Amygdala (tissue), 56 donors: ENCODE measurements at places on chromosomes 2 and 18.

GRCh38 chr2:73176205-73176880, 26.0 kb upstream of the NOTO start:
- DNase-seq: no peak

GRCh38 chr2:216130346-216130971, 21.3 kb downstream of the XRCC5 start:
- no peak for DNase-seq

DNA sequence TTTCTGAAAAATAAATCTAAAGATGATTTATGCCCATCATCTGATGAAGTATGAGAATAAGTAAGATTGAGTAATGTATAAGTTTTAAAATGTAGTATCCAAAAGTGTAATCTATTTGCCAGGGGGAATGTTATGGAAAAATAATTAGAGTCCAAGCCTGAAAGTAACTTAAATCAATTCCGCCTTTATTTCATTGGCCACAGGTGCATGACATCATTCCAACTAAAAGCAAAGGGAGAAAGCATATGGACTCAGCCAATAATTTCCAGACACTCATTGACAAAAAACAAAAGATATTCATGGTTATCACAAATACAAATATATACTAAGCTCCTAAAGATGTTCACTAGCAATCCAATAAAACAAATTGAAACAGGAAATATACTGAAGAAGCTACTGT, 752.6 kb upstream of the TMEFF2 start:
- DNase-seq: no peak

DNA sequence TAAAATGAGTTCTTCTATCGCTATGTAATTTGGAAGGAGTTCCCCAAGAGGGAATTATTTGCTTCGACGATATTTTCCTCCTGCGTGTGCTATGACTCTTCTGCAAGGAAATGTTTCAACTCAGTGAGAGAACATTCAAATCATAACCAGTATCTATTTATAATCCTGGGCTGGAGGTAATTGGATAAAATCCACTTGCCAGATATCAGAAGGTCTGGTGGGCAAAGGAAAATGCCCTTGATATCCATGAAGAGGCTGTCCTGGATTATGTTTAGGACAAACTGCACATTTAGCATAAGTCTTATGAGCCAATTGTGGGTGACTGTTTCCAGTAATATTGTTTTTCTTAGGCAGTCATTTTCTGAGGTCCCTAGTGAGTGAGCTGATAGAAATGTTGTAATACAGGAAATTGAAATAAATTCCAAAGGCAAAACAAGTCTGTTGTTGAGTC, 17.7 kb downstream of the RPIA start:
- DNase-seq: no peak

DNA sequence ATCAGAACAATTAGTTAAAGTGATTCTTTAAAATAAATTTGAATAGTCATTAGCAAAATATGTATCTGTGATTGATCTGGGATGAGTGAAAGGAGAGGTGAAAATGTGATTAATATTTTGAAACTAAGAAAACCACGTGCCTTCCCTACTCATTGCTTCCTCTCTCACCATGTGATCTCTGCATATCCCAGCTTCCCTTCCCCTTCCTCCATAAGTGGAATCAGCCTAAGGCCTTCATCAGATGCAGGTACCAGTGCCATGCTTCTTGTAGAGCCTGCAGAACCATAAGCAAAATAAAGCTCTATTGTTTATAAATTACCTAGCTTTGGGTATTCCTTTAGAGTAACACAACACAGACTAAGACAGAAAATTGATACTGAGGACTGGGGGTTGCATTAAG, 11.2 kb upstream of the STAT1 start:
- no peak for DNase-seq

GRCh38 chr2:28590496-28591301, 94.8 kb downstream of the PLB1 start:
- DNase-seq: no peak

DNA sequence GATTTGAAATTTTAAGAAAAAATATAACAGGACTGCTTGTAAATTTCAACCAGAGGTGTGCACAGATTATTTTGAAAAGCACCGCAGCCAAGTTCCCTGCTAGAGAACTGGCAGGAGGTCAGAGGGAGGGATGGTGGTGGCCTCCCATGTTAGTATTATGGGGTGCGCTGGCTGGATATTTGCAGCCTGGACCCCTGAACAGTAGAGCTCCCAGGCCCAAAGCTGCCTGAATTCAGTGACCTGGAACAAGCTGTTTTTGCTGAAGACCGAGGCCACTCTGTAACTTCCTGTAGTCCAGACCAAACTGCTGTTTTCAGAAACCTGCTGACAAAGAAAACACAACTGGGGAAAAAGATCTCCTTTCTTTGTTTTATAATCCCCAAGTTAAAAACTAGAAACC, 314.3 kb downstream of the TNS1 start:
- DNase-seq: no peak

DNA sequence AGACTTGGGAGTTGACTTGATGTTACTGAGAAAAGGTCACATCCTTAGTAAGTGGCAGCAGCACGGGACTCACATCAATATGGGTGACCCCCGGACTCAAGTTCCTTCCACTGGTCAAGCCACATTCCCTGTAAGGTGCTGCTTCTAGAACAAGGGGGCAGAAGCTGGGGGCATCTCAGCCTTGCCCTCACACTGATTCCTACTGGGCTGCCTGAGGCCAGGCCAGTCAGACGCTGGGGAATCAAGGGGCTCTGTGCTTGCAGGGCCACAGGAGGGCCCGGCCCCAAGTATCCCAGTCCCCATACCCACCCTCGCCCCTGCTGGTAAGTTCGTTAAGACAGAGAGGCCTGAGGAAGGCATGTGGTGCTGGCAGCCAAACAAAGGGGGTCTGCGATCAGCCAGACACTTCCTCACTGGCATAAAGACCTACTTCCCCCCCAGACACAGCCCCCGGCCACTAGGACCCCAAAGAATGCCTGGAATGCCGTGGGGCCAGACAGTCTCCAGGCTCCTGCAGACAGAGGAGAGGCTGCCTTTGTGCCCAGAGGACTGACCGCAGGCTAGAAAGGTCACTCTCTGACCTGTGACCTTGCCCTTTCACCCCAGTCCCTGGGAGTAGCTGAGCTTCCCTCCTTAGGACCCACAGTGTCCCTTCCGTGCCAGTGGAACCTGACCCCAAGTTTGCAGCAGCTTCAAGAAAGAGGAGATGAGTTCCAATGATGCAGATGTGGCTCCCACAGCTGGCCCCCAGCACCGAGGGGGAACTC, 83.6 kb downstream of the HS1BP3 start:
- no peak for DNase-seq

DNA sequence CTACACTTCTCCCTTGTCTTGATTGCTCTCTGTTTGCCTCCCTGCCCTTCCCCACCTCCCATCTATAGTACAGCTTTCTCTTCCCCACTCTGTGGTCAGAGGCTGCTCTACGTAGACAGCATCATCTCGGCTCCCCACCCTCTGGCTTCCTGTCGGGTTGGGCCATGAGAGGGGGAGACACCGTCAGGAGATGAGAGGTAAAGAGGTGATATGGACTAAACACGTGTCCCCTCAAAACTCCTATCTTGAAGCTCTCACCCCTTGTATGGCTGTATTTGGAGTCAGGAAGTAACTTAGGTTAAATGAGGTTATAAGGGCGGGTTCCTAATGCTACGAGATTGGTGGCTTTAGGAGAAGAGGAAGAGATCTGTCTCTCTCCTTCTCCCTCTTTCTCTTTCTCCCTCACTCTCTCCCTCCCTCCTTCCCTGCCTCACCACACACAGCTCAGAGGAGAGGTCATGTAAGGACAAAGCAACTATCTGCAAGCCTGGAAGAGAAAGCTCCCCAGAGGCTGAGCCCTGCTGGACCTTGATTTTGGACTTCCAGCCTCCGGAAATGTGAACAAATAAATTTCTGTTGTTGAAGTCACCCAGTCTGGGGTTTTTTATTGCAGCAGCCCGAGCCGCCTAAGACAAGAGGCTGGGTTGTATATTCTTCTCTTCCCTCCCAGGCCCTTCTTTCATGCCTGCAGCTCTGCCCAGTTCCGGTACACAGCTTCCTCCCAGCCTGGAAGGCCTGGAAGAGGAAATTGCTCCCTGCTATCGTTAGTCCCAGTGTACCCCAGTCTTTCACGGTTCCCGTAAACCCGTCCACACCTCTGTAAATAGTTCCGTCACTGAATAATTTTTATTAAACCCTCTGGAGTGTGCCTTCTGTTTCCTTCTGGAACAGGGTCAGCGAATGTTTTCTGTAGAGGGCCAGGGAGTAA, 138.0 kb downstream of the AKAIN1 start:
- DNase-seq: no peak

- DNase-seq: no peak
Measured at GRCh38 chr2:217438136-217438535, 564.7 kb downstream of the TNS1 start.

DNA sequence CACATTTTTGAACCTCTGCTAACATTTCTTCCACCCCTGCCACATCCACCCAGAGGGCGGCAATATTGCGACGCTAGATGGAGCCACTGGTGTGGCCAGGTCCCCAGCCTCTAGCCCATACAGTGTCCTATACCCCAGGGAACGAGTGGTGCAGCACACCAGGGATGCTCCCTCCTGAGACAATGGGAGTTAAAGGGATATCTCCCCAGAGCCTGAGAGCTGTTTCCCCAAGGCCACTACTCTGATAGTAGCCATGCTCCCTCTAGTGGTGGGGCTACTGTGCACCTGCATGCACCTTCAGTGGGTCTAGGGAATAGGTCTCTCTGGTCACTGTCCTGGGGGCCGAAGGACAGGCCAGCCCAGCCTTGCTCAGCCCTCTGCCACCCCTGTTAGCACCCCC, 336.4 kb upstream of the FSHR start:
- DNase-seq: no peak

DNA sequence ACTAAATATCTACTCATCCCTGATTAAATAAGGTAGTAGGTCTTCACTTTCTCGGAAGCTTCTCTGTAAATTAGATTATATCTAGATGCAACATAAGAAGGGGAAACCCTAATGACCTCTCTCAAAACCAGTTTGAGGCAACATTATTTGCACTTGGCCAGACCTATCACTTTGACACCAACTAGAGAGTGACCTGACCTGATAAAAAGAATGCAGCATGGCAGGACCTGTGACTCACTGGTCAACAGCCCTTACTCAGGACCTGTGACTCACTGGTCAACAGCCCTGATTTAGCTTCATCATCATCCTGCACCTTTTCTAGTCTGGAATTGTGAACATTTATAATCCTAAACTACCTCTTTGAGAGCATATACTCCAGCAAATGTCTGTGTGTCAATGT, 1957.7 kb upstream of the CELF4 start:
- DNase-seq: no peak

DNA sequence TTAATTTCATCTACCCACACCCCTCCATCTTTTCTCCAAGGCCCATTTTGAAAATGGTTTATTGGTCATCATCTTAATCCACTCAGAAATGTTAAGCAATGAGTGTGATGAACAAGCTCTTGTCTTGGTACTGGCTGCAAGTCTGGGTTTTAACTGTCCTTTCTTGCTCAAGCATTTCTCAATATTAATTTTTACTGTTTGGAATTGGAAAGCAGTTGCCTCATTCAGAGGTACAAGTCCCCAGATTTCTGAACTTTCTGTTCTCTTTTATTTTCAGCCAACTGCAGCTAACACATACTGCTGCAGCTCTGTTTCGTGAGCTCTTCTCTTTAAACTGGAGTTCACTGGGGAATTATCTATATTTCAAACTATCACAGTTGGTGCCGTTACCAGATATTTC, 99.4 kb upstream of the TEX51 start:
- no peak for DNase-seq

DNA sequence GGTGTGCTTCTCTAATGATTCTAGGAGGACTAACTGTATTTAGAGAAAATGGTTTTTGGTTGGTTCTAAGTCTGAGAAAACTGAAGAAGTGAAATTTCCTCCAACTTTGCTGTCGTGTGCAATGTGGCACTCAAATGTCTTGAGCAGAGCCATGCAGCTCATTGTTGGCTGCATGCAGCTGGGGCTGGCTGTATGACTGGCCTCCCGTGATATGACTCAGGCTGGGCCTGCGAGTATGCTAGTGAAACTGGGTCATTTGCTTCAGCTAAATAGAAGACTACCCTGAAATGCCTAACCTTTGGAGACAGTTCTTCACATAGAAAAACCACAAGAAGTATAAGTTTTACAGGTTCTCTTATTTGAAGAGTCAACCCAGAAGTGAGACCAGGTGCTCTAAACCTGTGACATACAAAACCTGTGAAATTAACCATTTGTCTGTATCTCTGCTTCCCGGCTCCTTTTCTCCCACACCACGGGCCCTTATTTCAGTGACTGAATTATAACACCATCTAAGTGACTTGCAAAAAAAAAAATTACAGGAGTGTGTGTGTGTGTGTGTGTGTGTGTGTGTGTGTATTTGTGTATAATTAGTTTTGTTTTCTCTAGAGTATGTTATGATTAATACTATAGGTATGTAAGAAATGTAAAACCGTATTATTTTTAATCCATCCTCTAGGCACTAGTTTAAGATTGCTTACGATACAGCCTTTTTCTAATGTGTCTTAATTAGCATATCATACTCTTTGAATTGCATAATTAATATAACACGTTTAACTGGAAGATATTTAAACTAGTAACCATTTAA, 15.9 kb downstream of the POLI start:
- no peak for DNase-seq

DNA sequence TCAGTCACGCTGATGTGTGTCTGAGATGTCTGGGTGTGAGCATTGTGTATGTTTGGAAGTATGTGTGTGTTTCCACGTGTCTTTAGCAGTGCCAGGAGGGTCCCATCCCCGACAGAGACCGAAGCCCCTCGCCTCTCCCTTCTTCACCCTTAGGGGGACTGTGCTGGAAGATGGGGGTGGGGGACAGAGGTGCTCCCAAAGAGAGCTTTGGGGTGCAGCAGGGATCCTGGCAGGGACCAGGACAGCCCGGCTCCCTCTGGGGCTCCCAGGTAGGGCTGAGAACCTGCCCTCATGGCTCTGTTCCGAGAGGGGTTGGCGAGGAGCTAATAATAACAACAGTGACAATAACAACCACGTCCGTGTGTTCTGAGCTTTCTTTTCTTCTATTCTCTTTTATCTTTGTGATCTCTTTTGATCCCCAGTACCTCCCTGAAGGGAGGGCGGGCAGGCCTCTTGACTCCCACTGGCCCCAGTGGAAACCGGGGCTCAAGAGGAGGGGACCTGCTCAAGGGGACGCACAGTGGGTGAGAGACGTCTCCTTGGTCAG, 57.6 kb downstream of the SMAD7 start:
- DNase-seq: no peak

- DNase-seq: no peak
Measured at GRCh38 chr2:9255416-9255815, 48.8 kb downstream of the ASAP2 start.

GRCh38 chr18:3401669-3402620, 48.0 kb upstream of the TGIF1 start:
- DNase-seq: no peak

- DNase-seq: no peak
Measured at GRCh38 chr18:13572721-13573120, 153.6 kb downstream of the FAM210A start.

DNA sequence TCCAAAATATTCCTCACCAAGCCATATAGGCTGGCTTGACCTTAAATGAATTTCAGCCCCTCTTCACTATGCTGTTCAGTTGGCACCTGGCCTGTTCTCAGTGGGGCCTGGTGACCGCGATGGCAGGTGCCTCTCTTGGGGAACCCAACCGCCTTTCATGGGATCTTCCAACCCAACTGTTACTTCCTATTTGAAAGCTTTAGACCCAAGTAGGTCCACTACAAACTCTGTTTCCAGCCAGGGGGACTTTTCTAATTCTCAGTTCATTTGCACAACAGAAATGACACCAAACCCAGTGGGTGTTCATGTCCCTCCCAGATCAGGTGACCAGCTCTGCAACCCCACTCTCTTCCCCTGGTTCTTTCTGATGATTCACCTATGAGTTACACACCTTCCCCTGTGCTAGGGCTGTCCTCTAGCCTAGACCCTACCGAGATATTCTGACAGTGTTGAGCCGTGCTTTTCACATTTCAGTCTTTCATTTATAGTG, 35.6 kb upstream of the NDUFV2 start:
- DNase-seq: no peak

- DNase-seq: no peak
Measured at GRCh38 chr2:108447947-108448677, 894 bp upstream of the GCC2 start.
